Panc1 (cell line): ENCODE measurements at places on chromosomes 12 and 14.

DNA sequence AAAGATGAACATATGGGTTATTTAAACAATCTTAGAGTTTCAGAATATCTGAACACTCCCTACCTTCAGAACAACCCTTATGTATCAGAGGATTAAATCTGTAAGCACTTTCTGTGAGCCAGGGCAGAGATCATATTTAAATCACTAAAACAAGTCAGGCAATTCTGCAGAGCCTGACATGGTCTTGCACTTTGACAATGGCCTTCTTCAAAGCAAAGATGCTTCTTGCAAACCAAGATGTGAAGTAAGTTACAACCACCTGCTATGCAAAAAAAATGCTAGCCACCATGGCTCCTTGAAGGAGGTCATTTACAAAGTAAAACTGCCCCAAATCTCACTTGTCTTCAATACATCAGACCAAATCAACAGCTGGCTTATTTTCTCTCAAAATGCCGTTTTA is 3.2 kb downstream of the PPP1CC start:
- peaks cover 36% of the 10 kb centered on the region for H3K4me1 ChIP-seq
- H3K27me3 ChIP-seq: no peaks in the 10 kb centered on the region
- H3K4me3 ChIP-seq: peak overlapping the region; percentile 27
- DNase-seq: no peak
- peak overlapping the region; percentile 89; the same call in 1 of the 2 replicates for H3K27ac ChIP-seq

- H3K27ac ChIP-seq: peak overlapping the region; percentile 48
- peak; percentile 94 for DNase-seq
- H3K4me1 ChIP-seq: peaks cover 11% of the 10 kb centered on the region
- no peaks in the 10 kb centered on the region for H3K36me3 ChIP-seq
- H3K27me3 ChIP-seq: no peaks in the 10 kb centered on the region
Measured at GRCh38 chr12:25458047-25458552, 95.0 kb downstream of the LMNTD1 start.

- H3K4me1 ChIP-seq: peaks cover 11% of the 10 kb centered on the region
- H3K27ac ChIP-seq: no peak overlapping the region
- no peaks in the 10 kb centered on the region for H3K27me3 ChIP-seq
- no peaks in the 10 kb centered on the region; the same call in 1 of the 2 replicates for H3K36me3 ChIP-seq
- no peak overlapping the region for H3K4me3 ChIP-seq
- no peak for DNase-seq
Measured at GRCh38 chr12:6684609-6685008, 4.6 kb downstream of the ZNF384 start.

DNA sequence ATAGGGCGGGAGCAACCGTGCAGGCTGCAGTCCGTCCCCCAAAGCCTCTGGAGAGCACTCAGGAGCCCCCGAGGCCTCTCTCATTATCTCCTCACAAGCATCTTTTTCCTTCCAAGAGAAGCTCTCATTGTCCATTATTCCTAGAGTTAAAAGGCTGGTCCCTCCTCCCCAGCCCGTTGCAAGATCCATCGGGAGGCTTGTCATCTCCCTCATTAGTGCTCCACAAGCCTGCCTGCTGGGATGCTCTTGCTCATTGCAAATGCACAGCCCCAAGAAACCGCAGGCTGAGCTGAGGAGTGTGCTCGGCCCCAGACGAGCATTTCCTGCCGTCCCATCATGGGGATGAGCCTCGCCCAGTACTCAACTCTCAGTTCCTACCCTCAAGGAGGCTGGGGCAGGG is 23.3 kb downstream of the NUAK1 start:
- H3K36me3 ChIP-seq: no peaks in the 10 kb centered on the region
- no peak for DNase-seq
- peaks cover 99% of the 10 kb centered on the region for H3K4me1 ChIP-seq
- no peak overlapping the region for H3K4me3 ChIP-seq
- H3K27me3 ChIP-seq: no peaks in the 10 kb centered on the region

GRCh38 chr12:15526033-15526432 is 203.7 kb downstream of the PTPRO start:
- H3K36me3 ChIP-seq: no peaks in the 10 kb centered on the region
- DNase-seq: no peak
- H3K27me3 ChIP-seq: no peaks in the 10 kb centered on the region
- no peak overlapping the region for H3K4me3 ChIP-seq
- H3K4me1 ChIP-seq: no peaks in the 10 kb centered on the region
- H3K27ac ChIP-seq: no peak overlapping the region

DNA sequence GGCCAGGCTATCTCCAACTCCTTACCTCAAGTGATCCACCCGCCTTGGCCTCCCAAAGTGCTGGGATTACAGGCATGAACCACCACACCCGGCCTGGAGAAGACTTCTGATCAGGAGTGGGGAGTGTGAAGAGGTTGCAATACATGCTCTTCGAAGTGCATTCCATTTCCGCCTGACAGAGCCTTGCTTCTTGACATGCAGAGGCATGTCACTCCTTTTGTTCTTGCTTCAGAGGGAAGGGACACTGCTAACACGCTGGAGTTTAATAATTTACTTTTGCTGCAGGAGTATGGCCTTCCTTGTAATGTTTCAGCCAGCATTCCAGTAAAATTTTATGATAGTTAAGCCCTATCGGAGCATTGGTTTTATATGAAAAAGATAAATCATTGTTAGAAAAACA is 74.9 kb downstream of the SLC25A47 start:
- H3K4me3 ChIP-seq: no peak overlapping the region
- no peak for DNase-seq
- H3K27me3 ChIP-seq: no peaks in the 10 kb centered on the region
- H3K4me1 ChIP-seq: peaks cover 5% of the 10 kb centered on the region
- H3K36me3 ChIP-seq: no peaks in the 10 kb centered on the region

DNA sequence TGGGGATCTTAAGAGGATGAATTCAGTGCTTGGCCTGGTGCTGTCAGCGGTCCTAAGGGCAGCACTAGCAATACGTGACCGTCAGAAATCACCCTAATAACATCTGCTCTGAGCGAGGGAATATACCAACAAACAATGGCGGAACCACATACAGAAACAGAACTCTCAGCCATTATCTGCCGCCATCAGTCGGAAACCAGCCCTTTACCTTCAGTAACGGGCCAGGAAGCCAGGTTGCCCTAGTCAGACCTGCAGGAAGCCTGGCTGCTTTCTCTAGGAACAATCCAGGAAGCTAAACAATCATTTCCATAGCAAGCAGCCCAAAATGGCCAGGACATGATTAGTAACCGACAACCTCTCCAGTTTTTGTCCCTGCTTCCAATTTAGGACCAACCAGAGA is 5.6 kb downstream of the CDCA4 start:
- no peaks in the 10 kb centered on the region for H3K27me3 ChIP-seq
- no peak overlapping the region for H3K4me3 ChIP-seq
- H3K27ac ChIP-seq: peak overlapping the region; percentile 71; the same call in 1 of the 2 replicates
- peaks cover 59% of the 10 kb centered on the region for H3K4me1 ChIP-seq

DNA sequence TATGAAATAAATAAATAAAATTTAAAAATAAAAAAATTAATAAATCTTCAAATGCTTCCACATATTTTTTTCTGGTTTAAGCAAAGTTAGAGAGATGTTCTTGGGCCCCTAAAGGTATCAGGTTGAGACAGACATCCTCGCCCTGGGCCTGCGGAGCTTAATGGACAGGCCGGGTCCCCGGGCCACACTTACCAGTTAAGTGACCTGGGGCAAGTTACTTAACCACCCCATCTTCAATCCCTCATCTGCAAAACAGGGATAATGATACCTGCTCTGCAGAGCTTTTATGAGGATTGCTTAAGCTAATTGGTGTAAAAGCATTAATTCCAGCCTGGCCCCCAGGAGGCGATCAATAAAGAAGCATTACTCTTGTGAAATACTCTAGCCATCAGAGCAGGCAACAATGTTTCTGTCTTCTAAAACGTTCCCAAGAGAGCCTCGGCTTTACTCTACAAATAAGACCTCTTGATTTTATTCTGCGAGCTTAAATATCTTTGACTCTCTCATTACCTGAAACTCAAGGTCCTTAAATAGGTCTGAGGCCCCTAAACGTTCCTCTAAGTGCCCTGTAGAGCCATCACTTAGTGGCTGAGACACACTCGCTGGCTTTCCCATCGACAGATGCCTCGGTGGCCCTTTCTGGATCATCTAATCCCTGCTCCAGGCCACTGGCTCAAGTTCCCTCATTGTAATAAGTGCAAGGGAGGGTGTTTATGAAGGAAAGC is 81.1 kb upstream of the DIO3 start:
- peaks cover 19% of the 10 kb centered on the region for H3K4me1 ChIP-seq
- no peak for DNase-seq
- peak overlapping the region; percentile 84 for H3K27ac ChIP-seq
- H3K27me3 ChIP-seq: no peaks in the 10 kb centered on the region
- no peak overlapping the region for H3K4me3 ChIP-seq
- no peaks in the 10 kb centered on the region for H3K36me3 ChIP-seq

GRCh38 chr12:40993158-40993557 is 195.0 kb upstream of the PDZRN4 start:
- no peaks in the 10 kb centered on the region for H3K4me1 ChIP-seq
- no peak overlapping the region for H3K4me3 ChIP-seq
- no peak overlapping the region for H3K27ac ChIP-seq

- H3K36me3 ChIP-seq: no peaks in the 10 kb centered on the region
- no peak overlapping the region for H3K4me3 ChIP-seq
- no peak overlapping the region for H3K27ac ChIP-seq
- no peaks in the 10 kb centered on the region for H3K4me1 ChIP-seq
- H3K27me3 ChIP-seq: no peaks in the 10 kb centered on the region
Measured at GRCh38 chr12:68263366-68263765, 10.0 kb upstream of the IL22 start.

GRCh38 chr14:21852061-21852664 is 178.5 kb upstream of the OR4E1 start:
- no peaks in the 10 kb centered on the region for H3K36me3 ChIP-seq
- H3K27me3 ChIP-seq: peaks cover 3% of the 10 kb centered on the region
- H3K4me1 ChIP-seq: no peaks in the 10 kb centered on the region
- peak; percentile 45 for DNase-seq
- H3K27ac ChIP-seq: no peak overlapping the region
